Stomach (tissue), 19 donors: ENCODE measurements at places on chromosomes 4 and X. TPM values are rescaled to one million over a fixed set of nuclear protein-coding genes. Genes with fewer than 3 reads are reported as not detected.

DNA sequence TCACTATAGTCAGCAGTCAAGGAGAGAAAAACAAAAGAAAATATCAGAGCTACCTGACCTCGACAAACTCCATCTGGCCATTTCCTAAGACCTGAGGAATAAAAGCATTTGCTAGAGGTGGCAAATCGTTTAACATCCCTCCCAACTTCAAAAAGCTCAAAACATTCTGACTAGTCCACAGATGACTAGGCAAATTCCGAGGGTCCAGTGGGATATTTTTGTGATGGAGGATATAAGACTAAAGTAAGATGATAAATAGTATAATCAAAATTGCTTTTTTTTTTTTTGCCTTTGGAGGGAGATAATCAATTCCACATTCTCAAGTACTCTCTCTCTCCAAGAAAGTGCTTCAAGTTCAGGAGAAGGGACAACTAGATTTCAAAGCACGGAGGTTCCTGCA, 119.1 kb upstream of the ETNPPL start:
- DNase-seq, result no peak

DNA sequence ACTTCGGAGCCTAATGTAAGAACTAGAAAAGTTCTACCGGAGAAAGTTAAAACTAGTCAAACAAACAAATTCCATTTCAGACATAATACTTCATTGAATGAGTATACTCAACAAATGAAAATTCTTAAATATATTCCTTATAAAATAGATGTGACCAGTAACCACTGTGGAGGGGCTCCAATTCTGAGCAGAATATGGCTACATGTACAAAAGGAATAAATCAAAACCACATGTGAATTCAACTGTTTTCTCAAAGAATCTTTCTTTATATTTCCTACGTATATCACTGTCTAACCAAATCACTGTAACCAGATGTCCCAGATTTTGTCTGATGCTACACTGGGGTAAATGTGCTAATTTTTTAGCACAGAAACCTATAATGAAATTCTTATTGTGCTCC, 49.0 kb downstream of the HTN1 start:
- DNase-seq, result no peak

DNA sequence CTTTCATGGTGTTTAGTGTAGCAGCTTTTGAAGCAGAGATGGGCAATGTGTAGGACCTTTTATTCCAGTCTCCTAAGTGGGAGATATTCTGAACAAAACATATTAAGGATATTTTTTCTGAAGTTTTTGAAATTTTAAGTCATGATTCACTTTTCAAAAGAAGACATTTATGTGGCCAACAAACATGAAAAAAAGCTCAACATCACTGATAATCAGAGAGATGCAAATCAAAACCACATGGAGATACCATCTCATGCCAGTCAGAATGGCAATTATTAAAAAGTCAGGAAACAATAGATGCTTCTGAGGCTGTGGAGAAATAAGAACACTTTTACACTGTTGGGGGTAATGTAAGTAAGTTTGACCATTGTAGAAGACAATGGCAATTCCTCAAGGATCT, 76.0 kb downstream of the FAT4 start:
- no peak for DNase-seq

DNA sequence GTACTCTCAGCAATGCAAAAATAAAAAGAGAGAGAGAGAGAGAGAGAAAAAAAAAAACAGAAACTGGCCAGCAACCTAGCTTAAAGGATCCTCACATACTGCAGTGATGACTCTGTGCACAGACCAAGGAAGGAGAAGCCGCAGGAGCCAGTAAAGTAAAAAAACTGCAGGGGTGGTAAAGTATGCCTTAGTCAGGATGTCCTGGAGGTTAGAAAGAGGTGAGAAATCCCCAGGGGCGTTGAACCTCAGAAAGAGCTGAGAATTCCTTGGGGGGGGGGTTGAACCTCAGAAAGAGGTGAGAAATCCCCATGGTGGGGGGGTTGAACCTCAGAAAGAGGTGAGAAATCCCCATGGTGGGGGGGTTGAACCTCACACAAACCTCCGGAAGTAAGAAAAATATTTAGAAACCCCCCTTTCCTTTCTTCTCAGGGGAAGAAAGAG, 48.0 kb downstream of the MAGEA9 start:
- no peak for DNase-seq

DNA sequence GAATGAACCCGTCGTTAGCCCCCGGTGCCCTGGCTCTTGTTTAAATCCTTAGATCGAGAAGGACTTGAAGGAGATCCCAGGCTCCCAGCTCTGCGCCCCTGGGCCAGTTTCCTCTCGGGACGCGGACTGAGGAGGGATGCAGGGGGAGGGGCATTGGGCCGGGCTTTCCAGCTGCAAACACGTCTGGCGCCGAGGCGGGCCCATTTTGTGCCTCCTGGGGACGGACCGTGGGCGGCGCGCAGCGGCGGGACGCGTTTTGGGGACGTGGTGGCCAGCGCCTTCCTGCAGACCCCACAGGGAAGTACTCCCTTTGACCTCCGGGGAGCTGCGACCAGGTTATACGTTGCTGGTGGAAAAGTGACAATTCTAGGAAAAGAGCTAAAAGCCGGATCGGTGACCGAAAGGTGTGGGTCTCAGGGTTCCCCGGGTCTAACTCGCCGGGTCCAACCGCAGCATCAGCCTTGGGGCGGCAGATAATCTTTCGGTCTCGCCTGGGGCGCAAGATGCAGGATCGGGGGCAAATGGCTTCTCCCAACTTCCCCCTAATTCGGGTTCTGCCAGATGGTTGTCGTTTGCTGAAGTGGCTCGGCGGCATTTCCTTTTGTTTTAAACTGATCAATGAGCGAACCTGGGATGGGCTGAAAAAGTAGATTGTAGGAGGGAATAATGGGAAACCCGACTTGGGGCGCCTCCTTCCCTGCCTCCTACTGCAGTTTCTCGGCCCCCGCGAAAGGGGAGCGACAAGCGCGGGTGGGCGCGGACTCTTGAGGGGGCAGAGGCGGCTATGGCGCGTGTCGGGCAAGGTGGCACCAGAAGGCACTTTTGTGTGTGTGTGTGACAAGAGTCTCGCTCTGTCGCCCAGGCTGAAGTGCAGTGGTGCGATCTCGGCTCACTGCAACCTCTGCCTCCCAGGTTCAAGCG, 2.9 kb downstream of the PDGFRA start:
- no peak for DNase-seq

DNA sequence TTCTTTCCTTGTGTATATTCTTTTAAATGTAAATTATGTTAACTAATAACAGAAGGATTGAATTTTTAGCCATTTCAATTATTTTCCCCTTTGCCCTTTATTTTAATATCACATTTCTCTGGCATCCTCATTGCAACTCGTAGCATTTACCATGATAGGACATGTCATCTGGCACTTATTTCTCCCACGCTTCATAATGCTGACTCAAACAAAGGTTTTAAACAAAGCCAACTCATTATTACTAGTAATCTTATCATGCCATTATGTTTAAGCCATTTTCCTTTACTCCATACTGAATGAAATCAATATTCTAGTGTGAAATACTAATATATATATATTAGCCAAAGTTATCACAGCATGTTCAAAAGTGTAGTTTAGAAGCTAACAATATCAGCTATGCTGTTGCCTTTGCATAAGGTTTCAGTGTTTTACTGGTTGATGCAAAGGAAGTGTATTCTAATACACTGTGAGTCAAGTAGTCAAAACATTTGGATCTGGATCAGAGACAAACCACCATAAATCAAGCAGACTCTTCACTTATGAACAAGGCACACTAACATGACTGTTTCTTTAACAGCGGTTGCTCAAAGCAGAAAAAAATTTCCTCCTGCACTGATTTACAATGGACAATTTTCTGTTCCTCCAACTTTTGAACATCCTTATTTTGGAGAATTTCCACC, 281.6 kb downstream of the SLC7A11 start:
- peak; percentile 45 for DNase-seq

GRCh38 chr4:32560306-32560705, 1840.1 kb downstream of the PCDH7 start:
- DNase-seq, result no peak

NAP1L2 gene
- 1.5 TPM for total RNA-seq

SPOCK3 gene
- not detected for total RNA-seq
